Mesenteric fat pad (tissue), 1 donor: ENCODE measurements at places on chromosomes 7 and 10. TPM values are rescaled to one million over a fixed set of nuclear protein-coding genes. Genes with fewer than 3 reads are reported as not detected.
A peak's percentile ranks its signal among the peaks of the same experiment; 100 is the strongest.

- DNase-seq = no peak
Measured at GRCh38 chr10:35326466-35327235, 9.7 kb upstream of the CCNY start.

- DNase-seq = no peak
Measured at GRCh38 chr7:158470336-158470735, 117.3 kb downstream of the PTPRN2 start.

DNA sequence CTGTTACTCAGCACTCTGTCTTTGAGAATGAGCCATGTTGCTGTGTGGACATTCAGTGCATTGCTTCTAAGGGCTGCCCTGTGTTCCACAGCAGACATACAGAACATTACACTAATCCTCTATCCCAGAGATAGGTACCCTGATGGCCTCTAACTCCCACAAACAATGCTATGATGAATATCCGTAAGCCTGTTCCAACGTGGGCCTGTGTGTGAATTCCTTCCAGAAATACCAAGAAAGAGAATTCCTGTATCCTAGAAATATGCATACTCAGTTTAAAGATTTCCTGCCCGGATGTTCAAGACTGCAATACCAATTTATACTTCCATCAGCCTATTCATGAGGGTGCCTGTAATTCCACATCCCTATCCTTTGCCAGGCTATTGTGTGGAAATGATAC is 21.3 kb upstream of the ST8SIA6 start:
- no peak for DNase-seq

DNA sequence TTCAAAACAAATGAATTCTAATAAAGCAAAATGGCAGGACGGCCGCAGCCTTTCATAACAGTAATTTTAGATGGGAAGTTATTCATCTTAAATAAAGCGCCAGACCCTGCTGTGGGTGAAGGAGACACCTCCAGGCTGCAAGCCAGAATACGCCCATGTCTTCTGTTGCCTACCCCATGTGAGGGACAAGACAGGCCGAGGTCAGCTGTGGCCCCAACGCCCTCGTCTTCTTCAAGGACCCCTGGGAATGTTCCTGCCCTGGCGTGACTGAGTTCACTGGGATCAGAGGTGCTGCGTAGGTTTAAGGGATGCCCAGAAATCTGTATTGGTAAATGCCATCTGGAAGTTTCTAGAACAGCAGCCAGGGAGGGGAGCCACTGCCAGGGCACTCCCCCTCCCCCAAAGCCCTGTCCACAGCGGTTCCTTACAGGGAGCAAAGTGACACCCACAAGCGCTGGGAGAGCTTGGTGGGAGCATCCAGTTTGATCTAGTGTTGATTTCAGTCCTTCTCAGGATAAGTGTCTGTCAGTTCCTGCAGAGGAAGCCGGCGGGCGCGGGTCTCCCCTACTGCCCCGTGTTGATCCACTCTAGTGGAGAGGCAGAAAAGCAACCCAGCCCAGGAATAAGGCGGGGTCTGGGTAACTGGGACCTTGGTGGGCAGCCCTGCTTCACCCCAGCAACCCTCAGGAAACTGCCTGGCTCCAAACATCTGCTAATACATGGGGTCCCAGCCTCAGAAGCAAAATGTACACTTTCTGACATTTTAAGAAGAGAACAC is 20.6 kb downstream of the PAPOLB start:
- peak; percentile 81 for DNase-seq

DNA sequence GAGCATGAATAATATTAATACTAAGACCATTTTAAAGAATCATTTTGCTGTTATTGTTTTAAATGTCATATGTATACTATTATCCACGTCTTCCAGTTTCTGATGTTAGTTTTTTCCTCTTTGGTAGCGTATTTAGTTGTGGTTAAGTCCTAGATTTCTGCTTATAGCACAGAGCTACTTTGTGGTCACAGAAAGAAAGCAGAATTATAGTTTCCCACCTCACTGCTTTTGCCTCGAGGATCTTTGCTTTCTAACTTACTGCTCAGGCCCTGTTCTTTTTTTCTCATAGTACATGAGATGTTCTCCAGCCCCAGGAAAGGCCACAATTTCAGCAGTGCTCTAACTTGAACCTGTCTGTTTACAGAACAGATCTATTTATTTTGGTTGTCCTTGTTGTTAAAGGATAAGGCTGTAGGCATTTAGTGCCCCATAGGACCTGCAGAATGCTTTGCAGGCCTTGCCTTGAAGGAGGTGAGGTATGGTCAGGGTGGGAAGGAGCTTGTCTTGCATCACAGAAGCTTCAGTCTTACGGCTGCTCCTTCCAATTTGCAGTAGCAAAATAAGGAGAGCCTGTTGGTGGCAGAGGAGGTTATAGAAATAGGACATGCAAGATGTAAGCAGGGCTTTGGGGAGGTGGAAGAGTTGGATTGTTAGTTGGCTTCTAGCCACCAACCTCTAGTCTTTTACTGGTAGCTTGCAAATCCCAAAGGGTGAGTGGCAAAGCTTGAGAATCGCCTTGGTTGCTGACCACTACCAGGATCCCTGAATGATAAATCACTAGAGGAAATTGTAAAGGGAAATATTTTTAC is 129.1 kb downstream of the LRRC4 start:
- DNase-seq = no peak

GRCh38 chr10:30751678-30752331 is 122.3 kb upstream of the LYZL2 start:
- DNase-seq = peak; percentile 94

DNA sequence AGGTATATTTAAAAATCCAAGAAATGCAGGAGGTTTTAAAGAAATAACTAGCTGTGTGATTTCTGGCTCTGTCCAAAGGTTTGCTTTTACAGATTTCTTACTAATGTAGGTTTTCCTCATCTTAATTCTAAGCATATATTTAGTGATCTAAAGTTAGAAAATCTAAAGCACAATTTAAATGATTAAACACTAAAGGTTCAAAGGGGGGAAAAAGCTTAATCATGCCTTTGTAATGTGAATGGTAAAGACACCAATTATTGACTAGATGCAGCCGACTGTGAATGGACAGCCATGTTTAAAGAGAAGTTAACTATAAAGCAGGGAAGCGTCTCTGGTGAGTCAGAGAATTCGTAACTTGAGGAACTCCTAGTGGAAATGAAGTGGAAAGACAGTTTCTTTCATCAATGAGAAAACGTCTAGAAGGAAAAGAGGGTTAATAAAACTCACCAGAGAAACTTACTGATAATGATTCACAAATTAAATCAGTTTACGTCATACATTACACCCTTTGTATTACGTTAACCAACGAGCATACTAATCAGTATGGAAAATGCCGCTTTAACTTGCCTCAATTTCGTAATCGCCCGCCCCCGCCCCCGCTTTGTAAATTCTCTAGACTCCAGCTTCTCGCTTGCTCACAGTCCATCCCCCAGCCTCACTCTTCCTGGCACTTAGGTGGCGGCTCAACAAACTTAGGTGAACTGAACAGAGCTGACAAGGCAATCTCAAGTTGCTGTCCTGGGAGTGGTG is 1.1 kb upstream of the HBP1 start:
- DNase-seq = no peak

DNA sequence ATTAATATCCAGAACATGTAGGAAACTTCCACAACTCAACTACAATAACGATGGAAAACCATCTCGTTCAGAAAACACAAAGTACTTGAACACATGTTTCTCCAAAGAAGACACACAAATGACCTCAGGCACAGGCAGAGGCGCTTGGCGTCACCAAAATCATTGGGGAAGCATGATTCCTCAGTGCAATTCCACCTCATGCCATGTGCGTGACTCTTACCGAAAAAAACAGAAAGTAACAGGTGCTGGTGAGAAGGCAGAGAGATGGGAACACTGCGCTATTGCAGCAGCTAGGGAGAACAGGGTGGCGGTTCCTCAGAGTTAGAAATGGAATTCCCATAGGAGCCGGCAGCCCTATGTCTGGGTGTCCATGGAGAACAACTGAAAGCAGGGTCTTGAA is 390.0 kb downstream of the DNAJB6 start:
- no peak for DNase-seq

DNA sequence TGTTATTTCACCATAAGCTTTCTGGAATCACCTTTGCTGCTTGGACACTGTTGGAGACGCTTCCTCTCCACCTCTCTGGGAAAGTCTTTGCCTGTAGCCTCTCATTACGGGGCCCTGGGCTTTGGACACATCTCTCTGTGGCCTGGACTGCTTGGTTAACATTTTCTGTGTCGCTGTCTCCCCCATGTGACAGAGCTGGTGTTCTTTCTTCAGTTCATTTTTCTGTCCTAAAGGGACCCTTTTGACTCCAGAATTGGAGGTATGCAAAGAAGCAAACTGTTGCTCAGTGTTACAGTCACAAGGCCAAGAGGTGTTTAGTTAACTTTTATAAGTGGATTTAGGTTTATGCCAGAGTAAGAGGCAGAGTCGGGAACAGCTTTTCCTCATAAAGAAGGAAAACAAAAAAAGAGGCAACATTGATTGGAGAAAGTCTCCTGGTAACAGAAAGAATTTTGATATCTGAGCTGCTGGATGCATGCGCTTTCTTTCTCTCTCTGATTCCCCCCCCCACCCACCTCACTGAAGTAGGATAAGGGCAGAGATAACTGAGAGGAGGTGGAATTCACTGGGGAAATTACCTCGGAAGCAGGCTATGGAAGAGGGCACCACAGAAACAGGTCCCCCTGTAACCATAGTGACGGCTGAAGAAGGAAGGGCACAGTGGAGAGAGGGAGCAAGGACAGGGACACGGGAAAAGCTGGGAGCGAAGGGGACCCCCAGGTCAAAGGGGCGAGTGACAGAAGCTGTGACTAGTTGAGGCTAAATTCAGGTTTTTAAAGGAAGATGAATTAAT is 57.8 kb downstream of the LGI1 start:
- no peak for DNase-seq

DNA sequence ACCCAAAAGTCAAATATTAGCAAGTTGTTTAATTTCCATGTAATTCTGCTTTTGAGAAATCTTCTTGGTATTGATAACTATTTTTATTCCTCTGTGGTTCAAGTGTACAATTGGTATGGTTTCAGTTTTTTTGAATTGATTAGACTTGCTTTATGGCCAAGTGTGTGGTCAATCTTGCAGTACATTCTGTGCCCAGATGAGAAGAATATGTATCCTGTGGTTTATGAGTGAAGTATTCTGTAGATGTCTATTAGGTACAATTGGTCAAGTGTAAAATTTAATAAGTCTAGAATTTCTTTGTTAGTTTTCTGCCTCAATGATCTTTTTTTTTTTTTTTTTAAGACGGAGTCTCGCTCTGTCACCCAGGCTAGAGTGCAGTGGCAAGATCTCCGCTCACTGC is 36.6 kb upstream of the C7orf33 start:
- DNase-seq = no peak

DNA sequence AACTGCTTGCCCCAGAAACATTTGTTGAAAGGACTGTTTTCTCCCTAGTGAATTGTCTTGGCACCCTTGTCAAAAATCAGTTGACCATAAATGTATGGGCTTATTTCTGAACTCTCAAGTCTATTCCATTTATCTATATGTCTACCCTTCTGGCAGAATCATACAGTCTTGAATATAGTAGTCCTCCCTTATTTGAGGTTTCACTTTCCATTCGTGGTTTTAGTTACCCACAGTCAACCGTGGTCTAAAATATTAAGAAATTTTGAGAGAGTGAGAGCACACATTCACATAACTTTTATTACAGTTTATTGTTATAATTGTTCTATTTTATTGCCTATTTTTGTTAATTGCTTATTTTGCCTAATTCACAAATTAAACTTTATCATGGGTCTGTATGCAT is 17.4 kb upstream of the CEP41 start:
- DNase-seq = no peak

- no peak for DNase-seq
Measured at GRCh38 chr7:24587853-24588252, 14.6 kb downstream of the PALS2 start.

- no peak for DNase-seq
Measured at GRCh38 chr10:97765201-97765600, 6.6 kb downstream of the SFRP5 start.

GRCh38 chr7:128697302-128697905 is 25.3 kb downstream of the GARIN1A start:
- DNase-seq = no peak

- DNase-seq = no peak
Measured at GRCh38 chr10:59757966-59758365, 4.7 kb upstream of the MRLN start.

- DNase-seq = peak; percentile 73
Measured at GRCh38 chr10:131071721-131072120, 239.8 kb downstream of the TCERG1L start.

- no peak for DNase-seq
Measured at GRCh38 chr7:100887516-100888290, 1.8 kb downstream of the UFSP1 start.

DNA sequence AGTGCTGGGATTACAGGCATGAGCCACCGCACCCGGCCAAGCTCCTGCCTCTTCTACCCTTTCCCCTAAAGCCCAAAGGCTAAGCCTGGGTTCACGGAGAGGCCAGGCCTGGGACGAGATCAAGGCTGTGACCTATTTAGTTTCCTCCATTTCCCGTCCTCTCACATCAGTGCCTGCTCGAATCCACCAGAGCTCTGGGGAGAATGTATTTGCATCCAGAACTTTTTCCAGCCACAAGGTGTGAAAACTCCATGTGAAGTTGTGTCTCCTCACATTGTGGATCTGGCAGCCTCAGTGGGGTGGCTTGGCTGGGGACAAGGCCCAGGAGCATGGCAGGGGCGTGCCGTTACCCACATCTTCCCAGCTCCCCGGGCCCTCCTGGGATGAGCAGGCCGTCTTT is 38.0 kb downstream of the SMKR1 start:
- no peak for DNase-seq

DNA sequence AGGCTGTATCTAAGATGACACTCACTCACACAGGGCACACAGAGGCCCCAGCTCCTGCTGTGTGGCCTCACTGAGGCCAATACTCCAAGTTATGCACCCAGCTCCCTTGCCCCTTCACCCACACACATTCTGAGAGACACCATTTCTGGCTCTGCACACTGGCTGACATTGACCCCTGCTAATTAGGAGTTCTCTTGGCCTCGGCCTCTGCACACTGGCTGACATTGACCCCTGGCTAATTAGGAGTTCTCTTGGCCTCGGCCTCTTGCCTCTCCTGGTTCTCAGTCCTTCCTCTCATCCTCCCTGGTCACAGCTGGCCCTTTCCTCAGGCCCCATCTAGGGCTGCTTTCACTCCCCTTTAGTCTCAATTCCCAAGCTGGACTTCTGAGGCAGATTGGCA is 97.3 kb downstream of the GRID1 start:
- peak; percentile 45 for DNase-seq

- peak; percentile 85 for DNase-seq
Measured at GRCh38 chr10:100748231-100749058, 3.1 kb downstream of the PAX2 start.

ACTR1A gene
- total RNA-seq = 111 TPM

WNT8B gene
- total RNA-seq = not detected

CPA4 gene
- 3.2 TPM for total RNA-seq

PDK4 gene
- 482 TPM for total RNA-seq

CDK6 gene
- total RNA-seq = 17.1 TPM

SFTPA2 gene
- total RNA-seq = not detected

CABCOCO1 gene
- total RNA-seq = 0.35 TPM

H2BK1 gene
- total RNA-seq = not detected

CDC14C gene
- total RNA-seq = not detected

FAM25A gene
- total RNA-seq = not detected

NODAL gene
- not detected for total RNA-seq

VPS37D gene
- 2.0 TPM for total RNA-seq

CALCR gene
- 0.51 TPM for total RNA-seq

SPDYE8 gene
- total RNA-seq = not detected
